NCI-H524 treated with DMSO at 0.1 percent for 48 hours (cell line): ENCODE measurements at places on chromosomes 1 and 21.
A peak's percentile ranks its signal among the peaks of the same experiment; 100 is the strongest.

DNA sequence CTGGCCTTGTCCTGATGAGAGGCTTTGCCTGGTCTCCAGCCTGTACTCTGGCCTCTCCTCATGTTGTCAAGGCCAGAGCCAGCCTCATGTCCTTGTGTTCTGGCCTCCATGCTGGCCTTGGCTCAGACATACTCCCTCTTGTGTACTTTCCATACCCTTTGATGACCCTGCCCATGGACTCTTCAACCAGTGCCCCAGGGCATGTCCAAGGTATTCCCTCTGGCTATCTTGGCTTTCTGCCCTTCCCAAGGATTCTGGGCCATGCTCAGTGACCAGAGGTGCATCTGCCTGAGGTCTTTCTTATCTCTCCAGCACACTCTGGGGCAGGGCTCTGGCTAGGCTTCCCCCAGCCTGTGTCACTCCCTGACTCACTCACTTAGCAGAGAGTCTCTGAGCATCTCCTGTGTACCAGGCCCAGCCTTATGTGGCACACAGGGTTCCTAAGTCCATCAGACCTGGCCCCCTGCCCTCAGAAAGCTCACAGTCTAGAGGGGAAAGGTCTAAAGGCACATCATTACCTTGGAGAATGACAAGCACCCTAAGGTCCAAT lies 141.4 kb upstream of the GRIK3 start:
- no peak for DNase-seq

DNA sequence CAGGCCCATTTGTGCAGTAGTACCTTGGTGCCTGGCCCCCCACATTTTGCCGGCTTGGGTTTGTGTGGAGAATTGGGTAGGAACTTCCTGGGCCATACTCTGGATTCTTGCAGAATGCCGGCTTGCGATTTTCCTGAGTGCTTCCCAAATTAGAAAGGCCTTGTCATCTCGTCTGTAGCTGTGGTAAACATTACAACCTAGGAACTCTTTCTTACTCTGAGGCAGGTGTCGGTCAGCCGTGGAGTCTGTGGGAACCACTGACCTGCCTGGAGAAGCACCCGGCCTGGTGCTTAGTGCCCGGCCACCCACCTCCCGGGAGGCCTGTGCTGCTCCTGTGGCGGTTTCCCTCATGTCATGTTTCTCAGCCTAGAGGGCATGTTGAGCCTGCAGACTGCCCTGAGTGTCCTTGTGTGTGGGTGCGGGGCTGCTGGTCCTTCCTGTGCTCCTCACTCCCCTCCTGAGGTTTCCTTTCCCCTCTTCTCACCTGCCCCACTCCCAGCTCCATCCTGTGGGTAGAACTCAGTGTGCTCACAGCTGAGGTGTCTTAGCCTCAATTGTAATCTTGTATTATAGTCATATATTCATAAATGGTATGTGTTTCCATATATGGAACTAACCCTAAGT lies 64.7 kb downstream of the S100B start:
- DNase-seq, result no peak

DNA sequence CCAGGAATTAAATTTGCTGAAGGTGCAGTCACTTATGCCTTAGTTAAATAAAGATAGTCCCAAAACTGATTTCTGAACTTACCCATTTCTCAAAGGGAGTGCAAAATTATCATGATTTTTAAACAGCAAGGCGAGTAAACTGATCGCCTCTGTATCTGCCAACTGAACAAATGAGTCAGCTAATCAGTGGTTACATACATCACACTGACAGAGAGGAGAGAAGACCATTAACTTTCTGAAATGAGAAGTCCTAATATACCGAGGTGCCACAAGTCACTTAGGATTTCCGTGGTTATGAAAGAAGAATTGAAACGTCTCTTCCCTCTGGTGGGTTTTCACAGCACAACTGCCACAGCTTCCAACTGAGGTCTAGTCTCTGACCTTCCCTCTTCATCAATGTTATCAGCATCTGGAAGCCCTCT lies 400.7 kb downstream of the SMYD3 start:
- no peak for DNase-seq

GRCh38 chr1:62271948-62272728 lies 47.1 kb downstream of the KANK4 start:
- peak; percentile 55 for DNase-seq

GRCh38 chr21:42627527-42628289 lies 25.7 kb upstream of the PDE9A start:
- DNase-seq, result no peak

DNA sequence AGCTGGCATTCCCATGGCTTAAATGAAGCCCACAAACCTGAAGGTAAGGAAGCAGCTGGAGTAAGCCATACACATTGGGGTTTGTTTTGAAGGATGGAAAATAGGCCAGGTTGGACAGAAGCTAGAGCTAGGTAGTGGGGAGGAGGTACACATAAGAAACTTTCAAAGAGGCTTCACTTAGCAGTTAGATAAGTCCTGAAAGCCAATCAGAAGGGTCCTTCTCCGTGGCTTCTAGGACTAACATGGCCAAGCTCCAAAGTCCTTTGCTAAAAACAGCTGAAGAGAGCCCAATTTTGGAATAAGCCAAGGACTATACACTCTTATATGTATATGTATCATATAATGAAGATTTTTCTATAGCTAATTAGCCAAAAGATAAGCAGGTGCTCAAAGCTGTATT lies 1.8 kb downstream of the EYA3 start:
- no peak for DNase-seq

GRCh38 chr1:184329245-184329953 lies 57.4 kb upstream of the C1orf21 start:
- no peak for DNase-seq

- no peak for DNase-seq
These were observed 16.4 kb downstream of the RUNX3 start for GRCh38 chr1:24913616-24914225.

DNA sequence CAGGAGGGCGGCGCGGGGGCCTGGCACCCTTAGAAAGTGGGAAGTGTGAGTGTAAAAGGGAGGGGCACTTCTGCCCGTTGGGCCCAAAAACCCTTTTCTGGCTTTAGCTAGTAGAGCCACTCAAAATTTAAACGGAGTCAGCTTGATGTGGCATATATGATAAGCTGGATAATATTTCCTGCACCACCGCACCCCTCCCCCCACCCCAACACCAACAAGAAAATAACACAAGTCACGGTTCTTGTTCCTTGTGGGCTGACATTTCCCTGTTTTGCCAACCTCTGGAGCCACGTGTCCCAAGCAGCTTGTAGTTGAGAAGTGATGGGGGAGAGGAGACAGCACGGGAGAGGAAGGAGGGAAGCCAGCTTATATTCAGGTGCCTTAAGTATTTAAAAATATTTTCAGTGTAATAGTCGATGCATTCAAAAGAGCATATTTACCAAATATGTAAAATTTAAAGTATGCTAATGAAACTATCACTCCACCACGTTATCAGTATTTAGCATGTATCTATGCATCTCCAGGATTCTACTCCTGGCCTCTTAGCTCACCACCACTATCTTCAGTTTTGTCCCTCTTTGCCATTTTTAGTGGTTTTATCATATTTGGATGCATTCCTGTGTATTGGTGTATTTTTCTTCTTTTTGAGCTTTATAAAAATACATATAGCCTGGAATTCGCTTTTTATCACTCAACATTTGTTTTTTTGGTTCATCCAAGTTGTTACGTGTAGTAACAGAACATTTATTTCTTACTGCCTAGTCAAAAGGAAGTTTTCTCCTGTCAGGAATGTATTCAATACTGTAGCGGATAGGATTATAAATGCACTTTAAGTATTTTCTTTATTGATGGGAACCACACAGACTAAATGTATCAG lies 773 bp upstream of the DDX59 start:
- peak; percentile 60 for DNase-seq

- DNase-seq, result no peak
These were observed 10.8 kb downstream of the CAMTA1 start for GRCh38 chr1:6796095-6796494.

DNA sequence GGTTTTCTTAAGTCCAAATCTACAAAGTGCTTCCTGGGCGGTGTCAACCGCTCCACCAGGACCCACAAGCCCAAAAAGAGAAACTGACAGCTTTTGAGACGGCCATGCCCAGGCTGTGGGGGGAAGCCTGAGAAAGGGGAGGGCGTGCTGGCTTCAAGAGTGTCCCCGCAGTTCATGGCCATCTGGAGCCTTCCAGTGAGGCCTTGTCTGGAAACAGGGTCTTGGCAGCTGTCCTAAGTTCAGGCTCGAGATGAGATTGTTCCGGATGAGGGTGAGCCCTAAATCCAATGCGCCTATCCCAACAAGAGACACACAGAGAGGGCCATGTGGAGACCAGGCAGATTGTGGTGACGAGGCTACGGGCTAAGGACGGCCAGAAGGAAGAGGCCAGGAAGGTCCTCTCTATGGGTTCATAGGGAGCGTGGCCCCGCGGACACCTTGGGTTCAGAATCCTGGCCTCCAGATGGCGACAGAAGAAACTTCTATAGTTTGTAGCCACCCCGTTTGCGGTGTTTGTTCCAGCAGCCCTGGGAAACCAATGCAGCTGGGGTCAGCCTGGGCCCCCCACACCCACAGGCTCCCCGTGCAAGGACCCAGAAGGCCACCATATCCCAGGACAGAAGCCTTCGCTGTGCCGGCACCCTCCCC lies 70.2 kb downstream of the ARHGEF16 start:
- no peak for DNase-seq

GRCh38 chr1:33319949-33320618 lies 814 bp downstream of the A3GALT2 start:
- DNase-seq, result no peak

- DNase-seq, result no peak
These were observed 31.0 kb upstream of the IFI16 start for GRCh38 chr1:158978730-158979129.

DNA sequence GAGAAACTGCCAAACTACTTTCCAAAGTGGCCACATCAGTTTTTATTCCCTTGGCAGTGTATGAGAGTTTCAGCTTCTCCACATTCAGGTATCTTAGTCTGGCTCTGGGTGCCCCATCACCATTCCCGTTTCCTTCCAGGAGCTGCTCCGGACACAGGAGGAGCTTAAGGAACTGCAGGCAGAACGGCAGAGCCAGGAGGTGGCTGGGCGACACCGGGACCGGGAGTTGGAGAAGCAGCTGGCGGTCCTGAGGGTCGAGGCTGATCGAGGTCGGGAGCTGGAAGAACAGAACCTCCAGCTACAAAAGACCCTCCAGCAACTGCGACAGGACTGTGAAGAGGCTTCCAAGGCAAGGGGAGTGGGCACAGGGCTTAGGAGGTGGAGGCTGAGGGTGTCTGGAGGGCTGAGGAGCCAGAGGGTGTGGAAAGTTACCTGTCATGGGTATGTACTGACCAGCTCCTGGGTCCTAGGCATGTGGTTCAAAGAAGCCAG lies 10.9 kb upstream of the TUFT1 start:
- no peak for DNase-seq

DNA sequence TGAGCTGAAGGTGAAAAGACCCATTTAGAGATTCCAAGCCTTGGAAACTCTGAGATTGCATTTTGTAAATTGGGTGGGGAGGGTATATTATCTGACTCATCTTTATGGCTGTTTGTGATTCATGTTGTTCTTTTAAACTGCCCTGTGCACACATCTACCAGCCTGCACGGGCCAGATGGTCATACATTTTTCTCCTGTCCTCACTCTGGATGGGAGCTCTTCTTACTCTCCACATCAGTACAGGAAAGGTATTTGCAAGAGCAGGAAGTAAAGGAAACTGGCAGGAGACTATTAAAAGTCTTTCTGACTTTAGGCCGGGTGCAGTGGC lies 14.3 kb upstream of the NMNAT2 start:
- DNase-seq, result no peak

DNA sequence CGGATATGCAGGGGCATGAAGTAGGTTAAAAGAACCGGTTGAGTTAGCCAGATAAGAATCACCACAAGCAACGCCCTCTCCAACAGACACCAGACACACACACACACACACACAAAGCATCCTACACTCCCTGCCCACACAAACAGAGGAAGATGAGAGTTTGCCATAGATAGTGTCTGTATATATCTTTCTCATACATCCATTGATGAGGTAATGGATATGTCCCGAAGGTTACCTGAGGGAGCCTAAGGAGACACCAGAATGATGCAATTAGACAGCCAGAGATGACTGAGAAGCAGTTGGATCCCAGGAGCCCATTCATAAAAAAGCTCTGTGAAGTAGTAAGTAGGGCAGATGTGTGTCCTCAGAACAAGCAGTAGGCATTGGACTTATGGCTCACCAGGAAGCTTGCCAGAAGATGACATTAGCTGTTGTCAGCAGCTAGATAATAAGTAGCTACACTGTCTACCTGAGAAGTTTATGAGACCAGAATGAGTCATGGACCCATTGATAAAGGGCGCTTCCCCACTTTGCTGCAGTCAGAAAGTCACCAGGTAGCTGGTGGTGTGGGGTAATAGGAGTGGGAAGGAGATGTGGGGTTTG lies 247.0 kb downstream of the KCNT2 start:
- DNase-seq, result no peak

- DNase-seq, result no peak
These were observed 19.6 kb downstream of the CLIC4 start for GRCh38 chr1:24764848-24765247.

- DNase-seq, result no peak
These were observed 26.9 kb downstream of the ETS2 start for GRCh38 chr21:38832664-38833063.

GRCh38 chr1:52637946-52638345 lies 5.0 kb downstream of the SHISAL2A start:
- no peak for DNase-seq

GRCh38 chr1:85798419-85798818 lies 90.2 kb upstream of the ZNHIT6 start:
- no peak for DNase-seq

GRCh38 chr21:25487046-25487594 lies 120.2 kb downstream of the MRPL39 start:
- no peak for DNase-seq

GRCh38 chr1:21298981-21299391 lies 8.7 kb upstream of the ECE1 start:
- DNase-seq, result no peak

DNA sequence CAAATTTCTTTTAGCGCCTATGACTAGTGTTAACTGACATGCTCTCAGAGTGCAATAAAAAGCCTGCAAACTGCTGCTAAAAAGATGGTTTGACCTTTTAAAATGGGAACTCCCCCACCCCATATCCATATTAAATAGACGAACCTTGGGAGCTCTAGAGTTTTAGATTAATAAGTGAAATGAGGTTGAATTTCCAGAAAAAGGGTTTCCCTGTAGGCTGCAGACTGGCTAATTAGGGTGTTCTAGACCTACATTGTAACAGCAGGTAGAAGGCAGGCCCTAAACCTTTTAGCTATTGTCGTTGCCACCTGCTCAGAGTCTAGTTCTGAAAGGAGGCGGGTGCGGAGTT lies 2.2 kb downstream of the FAM78B start:
- DNase-seq, result no peak

GRCh38 chr1:237042526-237042891 lies 525 bp downstream of the RYR2 start:
- DNase-seq, result no peak

- peak; percentile 75 for DNase-seq
These were observed 26.4 kb downstream of the FOXO6 start for GRCh38 chr1:41387667-41388091.
